Naive thymus-derived CD4-positive, alpha-beta T cell (primary cell): ENCODE measurements at places on chromosomes 13 and 19.
A peak's percentile ranks its signal among the peaks of the same experiment; 100 is the strongest.

GRCh38 chr19:10835089-10835753, 791 bp downstream of the TMED1 start:
- DNase-seq: no peak

DNA sequence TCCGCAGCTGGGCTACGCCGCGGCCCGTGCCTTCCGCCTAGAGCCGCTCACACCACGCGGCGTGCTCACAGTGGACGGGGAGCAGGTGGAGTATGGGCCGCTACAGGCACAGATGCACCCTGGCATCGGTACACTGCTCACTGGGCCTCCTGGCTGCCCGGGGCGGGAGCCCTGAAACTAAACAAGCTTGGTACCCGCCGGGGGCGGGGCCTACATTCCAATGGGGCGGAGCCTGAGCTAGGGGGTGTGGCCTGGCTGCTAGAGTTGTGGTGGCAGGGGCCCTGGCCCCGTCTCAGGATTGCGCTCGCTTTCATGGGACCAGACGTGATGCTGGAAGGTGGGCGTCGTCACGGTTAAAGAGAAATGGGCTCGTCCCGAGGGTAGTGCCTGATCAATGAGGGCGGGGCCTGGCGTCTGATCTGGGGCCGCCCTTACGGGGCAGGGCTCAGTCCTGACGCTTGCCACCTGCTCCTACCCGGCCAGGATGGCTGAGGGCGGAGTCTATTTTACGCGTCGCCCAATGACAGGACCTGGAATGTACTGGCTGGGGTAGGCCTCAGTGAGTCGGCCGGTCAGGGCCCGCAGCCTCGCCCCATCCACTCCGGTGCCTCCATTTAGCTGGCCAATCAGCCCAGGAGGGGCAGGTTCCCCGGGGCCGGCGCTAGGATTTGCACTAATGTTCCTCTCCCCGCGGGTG, 7.4 kb downstream of the DBP start:
- no peak for DNase-seq

GRCh38 chr19:55435020-55435419, 8.1 kb downstream of the SHISA7 start:
- no peak for DNase-seq

- no peak for DNase-seq
These were observed 43.5 kb downstream of the METTL21C start for GRCh38 chr13:102651392-102651791.

DNA sequence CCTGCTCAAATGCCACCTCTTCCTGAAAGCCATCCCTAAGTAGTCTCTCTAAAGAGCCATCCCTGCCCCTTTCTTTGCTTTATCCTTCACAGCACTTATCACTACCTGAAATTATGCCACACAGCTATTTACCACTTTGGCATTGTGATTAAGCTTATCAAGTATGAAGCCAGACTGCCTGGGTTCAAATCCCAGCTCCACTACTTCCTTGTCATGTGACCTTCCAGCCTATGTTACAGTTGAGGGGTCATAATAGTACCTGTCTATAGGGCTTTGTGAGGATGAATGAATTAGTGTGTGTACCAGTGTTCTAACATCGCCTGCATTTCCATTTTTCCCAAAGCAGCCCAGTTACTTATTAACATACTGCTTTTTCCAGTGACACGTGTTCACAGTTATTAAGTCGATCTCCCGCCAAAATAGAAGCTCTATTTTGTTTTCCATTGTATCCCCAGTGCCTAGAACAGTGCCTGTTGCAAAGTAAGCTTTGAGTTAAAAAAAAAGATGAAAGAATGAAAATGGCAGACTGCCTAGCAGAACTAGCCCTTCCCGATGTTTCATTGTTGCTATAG, 32.8 kb downstream of the ZSWIM9 start:
- DNase-seq: no peak

DNA sequence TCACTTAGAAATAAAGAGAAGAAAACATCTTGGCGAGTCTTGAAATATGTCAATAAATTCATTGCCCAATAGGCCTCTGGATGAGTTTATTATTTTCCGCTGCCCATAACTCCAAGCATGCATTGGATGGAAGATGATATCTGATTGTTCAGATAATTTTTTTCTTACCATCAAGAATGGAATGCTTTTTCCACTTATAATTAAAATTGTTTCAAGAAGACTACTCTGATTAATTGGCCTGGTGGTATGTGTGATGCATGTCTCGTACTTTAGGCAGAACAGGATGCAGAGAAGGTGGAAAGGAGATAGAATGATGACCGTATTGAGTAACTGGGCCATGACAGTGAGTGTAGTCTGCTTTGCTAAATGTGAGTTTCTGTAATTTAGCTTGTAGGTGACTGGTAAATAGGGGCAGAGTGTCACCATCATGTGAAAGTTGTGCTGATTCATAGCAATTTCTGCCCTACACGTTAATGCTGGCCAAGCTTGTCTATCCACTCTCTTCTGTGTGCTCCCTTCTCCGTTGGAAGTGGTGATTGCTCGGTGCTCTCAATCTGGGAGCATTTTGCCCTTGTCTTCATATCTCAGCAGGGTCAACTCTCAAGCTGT, 13.5 kb upstream of the SPATA13 start:
- DNase-seq: no peak

GRCh38 chr13:84910423-84910822, 888.8 kb downstream of the SLITRK6 start:
- DNase-seq: no peak

DNA sequence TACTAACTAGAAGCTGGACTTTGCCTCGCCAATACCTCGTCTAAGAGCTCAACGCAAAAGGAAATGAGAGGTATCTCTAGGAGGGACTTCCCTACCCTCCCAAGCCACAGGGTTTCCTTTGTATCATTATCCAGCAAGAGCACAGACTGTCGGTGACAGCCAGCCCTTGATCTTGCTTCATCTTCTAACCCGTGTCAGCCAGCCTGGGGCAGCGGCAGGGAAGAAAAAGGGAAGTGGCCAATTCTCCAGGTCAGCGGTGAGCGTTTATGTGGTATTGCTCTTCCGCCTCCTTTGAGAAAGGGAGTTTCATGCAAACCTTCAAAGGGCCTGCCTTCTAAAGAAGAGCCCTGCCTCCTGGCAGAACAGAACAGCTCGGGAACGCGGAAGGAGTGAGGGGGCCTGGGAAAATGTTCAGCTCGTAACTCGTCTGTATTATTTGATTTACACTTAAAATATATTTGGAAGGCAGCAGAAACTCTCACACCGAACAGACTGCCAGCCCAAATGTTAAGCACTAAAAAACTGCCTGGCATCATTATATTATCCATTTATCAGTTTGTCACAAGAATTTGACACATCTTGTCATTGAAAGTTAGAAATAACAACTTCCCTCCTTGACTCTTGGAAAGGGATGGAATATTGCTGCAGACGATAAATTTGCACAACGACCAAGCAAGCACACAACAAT, 41.8 kb downstream of the EFNB2 start:
- no peak for DNase-seq

GRCh38 chr13:105338006-105338405, 1197.5 kb downstream of the EFNB2 start:
- no peak for DNase-seq

DNA sequence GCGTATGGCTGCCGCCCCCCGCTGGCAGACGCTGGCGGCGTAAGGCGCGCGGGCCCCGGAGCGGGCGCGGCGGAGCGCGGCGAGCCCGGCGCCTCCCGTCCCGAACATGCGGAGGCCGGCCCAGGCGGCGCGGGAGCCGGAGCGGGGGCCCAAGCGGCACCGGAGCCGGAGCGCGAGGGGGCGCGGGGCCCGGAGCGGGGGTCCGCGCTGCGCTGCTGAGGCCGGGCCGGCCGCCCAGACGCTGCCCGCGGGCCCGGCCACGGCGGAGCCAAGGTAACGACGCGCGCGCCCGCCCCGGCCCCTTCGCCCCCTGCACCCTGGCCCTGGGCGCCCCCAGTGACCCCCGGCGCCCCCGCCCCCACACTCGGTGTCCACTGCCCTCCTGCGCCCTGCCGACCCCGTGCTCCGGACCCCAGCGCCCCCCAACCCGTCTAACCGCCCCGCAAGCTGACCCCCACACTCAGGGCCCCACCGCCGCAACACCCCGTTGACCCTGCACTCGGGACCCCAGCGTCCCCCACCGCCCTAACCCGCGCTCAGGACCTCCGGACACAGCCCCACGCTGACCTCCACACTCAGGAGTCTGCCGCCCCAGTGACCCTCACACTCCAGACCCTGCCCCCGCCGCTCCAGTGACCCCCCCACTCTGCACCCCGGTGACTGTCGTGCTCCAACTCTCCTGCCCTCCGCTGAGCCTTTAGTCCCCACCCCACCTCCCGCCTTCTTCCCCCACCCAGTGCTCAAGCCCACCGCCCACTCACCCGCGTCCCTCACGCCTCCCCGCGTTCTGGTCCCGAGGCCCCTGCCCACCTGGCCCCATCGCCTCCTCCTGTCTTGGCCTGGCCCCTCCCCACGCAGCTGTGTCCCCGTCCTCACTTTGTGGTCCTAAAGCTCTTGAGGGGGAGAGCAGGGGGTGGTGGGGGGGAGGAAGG, at the start of gene CSNK1G2:
CSNK1G2 (plus strand) TSS at position 27 of the 932 bp plus-strand sequence. CDS start 28,601 bp downstream, outside the sequence.
- DNase-seq: peak; percentile 49

- no peak for DNase-seq
These were observed 15.6 kb upstream of the SIGLEC10 start for GRCh38 chr19:51433043-51433442.

GRCh38 chr19:36209372-36209771, 5.1 kb downstream of the ZNF565 start:
- DNase-seq: no peak

GRCh38 chr19:2883686-2884439, 16.7 kb downstream of the ZNF556 start:
- DNase-seq: no peak

DNA sequence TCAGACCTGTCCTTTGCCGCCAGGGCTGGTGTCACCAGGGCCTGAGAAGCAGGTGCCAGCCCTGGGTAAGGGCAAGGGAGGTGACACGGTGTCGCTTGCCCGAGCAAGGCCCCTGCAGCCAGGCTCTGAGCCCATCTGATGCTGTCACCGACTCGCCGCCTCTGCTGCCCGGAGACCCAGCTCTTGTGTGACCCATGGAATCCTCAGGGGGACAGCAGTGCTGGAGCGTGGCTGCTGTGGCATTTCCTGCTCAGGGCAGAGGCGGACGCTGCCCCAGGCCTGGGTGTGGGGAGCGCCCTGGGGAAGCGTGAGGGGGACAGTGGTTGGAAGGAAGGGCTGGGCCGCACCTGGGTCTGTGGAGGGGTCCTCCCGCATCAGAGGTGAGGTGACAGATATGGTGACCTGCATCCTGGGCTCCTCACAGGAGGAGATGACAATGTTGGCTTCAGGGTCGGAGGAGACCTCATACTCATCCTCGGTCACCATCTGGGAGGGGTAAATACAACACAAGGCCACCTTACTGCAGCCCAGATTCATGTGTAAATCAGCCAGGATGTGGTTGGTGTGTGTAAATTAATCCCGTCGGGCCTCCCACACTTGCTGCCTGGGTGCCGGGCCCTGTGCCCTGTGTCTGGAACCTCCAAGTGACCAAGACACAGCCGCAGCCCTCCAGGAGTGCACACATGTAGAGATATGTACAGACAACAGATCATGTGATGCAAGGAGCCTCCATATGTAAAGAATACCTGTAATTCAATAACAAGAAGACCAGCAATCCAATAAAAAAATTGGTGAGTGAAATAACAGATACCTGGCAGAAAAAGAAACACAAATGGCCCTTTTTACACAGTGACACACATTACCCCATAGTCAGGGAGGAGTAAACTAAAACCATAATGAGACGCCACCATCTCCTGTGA, 27.6 kb upstream of the MATK start:
- no peak for DNase-seq

DNA sequence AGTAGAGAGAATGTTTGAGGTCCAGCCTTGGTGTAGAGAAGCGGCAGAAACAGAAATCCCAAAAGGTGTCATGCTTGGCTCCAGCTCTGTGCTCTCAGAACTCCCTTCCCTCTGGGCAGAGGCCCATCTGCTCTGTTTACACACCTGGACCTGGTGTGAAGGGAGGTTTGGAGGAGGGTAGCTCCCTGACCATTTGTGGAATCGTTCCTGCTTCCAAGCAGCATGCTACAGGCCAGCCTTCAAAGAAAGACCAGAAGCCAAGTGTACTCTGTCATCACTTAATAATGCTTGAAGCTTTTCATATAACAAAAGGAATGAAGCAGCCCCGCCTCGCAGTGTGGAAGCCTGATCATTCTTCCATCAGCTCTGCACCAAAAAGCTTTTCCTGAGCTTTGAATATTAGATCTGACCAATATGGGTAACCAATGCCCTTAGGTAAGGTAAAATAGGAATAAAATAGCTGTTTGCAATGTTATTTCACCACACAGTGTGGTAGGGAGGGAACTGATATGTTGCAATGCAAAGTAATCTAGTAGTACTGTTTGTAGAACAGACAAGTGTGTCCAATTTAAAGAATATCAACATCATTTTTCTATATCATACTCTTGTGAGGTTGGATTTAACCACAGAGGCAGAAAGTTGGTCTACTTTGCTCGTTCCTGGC, 63.3 kb downstream of the ZIC5 start:
- no peak for DNase-seq

- no peak for DNase-seq
These were observed 8.7 kb upstream of the SERPINE3 start for GRCh38 chr13:51330791-51331190.

- DNase-seq: no peak
These were observed 2.0 kb downstream of the CAB39L start for GRCh38 chr13:49441846-49442245.

DNA sequence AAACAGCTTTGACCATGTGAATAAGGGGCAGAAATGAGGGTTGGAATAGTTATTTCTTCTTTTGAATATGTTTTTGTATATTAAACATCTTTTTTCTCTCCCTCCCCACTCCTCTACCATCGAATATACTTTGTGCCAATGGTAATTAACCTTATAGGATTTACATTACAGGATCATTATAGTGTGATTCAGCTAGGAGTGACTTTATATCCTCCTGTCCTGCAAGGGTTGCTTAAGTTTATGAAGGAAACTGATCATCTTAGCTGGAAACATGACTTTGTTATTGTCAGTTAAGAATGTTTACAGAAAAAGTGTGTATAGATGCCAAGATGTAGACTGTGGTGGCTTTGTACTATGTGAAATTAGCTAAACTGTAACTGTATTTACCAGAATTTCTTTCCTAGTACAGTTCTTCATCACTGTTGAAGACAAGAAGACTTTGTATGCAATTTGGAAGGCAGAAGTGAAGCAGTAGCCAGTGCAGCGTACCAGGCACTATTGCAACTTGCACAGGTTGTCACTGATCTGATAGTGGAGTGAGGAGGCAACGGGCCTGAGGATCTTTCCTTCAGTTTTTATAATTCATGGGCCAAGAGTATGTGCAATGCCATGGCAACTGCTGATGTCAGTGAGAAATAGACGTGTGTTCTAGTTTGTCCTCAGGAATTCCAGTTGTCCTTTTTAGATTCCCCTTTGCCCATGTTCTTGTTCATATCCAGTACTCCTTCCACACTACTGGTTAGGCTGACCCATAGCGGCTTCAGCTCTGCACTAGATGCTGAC, 8.2 kb upstream of the PAN3 start:
- DNase-seq: no peak

DNA sequence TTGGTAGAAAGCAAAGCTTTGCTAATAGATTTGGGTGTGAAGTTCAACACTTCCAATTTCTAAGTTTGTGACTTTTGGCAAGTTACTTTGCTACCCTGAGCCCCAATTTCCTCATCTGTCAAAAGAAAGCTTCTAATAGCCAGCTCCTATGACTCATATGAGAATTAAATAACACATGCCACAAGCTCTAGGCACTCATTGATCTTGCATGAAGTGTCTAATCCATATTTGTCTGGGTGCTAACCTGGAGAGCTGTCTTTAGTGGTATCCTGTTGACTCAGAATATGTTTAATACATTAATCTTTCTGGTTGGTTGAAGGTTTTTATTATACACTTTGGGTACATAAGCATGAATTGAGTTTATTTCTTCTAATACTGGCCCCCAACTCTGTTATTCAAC, 188.8 kb downstream of the POSTN start:
- DNase-seq: no peak
